GM23248 (cell line): ENCODE measurements at places on chromosomes 7 and 10.

DNA sequence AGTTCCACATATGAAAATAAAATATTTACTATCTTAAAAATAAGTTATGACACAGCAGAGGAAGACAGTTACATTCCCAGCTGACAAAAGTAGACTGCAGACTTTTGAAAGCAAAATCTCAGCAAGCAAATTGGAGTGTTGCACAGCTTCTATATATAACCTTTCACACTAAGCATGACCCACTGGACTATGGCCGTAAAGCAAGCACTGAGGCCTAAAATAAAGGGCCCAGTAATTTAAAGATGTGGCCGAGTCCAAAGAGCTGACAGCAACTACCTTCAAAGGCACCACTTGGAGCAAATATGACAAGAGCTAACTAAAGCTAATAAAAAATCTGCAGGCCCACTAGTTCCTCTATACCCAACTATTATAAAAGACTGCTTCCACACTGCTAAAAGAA lies 6.5 kb downstream of the GDI2 start:
- no peak for DNase-seq

DNA sequence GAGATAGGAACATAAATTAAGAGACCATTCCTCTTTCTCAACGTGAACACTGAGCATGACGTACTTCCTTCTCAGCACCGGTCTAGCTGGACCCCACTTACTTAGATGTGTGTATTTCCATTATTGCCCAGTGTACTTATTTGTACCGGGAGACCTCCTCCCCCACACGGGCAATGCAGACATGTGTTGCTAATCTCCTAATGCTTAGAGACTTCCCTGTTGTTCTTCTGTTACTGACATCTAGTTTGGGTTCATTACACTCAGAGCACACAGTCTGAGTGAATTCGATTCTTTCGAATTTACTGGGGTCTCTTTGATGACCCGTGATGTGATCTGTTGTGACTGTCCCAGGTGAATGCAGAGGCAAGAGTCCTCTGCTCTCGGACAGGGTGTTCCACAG lies 260.0 kb downstream of the MAD1L1 start:
- DNase-seq = no peak

- DNase-seq = no peak
Measured at GRCh38 chr7:2001601-2002442, 230.9 kb downstream of the MAD1L1 start.

DNA sequence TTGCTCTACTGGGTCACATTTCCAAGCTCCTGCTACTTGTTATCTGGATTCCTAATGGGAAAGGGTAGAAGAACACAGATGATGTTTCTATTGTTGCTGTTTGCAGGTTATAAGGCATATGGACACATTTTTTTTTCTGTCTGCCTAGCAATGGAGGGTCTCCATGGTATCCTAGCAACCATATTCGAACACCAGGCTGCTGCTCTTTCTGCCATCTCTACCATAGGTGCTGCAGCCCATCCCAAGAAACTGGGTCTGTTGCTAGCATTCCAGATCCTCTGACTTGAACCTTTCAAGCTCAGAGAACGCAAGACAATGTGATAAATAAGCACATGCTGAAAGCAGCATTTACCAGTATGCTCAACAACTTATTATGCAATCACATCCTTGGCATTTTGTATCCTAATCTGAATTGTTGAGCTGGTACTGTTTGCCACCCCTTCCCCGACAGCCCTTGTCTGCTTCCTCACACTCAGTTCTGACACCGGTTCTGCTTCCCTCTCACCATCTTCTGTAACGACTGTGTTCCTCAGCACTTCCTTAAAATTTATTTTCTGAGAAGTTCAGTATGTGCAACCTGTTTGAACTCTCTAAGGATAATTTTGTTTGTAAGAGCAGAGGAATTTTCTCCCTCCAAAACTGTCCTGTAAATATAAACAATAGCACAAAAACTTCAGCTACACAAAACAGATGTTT lies 6.2 kb downstream of the PRKG1 start:
- DNase-seq = no peak

DNA sequence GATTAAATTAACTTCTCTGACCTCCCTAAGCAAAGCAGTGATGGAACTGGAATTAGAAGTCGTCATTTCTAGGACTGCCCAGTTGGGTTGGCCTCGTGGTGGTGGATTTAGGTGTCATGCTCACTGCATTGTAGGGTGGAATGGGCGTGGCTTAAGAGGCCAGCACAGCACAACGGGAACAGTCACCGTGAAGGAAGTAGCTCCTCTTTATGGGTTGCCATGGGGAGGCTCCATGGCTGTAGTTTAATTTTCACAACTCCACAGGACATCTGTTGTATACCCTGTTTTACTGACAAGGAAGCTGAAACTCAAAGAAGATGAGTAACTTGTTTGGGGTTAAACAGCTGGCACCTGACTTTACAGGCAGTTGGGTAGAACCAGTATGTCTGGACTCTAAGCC lies 208.3 kb downstream of the CELF2 start:
- DNase-seq = no peak

DNA sequence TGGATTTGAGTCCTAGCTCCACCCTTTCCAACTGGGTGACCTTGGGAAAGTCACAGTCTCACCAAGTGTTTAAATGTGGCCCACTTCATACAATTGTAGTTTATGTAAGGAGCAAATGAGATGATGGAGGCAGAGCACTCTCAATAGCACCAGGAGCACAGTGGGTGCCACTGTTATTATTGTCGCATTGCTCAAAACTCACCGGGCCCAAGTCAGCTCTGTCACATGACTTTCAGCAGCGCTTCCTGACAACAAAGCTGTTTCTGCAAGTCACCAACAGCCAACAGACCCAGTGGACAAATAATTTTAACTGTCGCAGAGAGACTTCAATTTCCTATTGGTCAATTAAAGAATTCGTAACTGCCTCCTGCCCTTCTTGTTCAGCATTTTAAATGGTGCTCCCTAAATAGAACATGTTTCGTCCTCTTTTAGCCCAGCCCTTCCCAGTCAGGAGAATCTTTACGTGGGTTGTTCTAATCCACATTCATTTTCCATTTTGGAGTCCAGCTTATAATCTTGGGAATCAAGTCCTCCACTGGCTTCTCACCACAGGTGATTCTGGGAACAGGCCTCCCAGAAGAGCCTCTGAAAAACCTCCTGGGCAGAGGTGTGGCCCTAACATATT lies 415.6 kb upstream of the NPVF start:
- no peak for DNase-seq

DNA sequence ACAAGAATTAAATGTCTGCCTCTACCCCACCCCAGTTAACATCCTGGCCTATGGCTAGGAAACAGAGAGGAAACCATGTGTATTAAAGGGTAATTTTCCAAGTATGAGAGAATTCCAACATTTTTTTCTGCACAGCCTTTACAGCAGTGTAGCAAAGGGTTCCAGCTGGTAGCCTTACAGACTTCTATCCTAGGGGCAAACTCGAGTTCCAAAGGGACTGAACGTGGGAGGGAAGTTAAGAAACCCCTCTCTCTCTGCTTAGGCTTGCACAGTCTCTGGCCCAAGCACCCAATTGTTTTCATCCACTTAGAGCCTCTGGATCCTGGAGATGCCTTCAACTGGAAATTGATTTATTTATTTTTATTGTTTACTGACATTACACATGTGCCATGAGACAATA lies 60.3 kb downstream of the SLC16A12 start:
- DNase-seq = no peak

GRCh38 chr10:30111340-30112022 lies 52.1 kb upstream of the JCAD start:
- DNase-seq = peak; percentile 89

DNA sequence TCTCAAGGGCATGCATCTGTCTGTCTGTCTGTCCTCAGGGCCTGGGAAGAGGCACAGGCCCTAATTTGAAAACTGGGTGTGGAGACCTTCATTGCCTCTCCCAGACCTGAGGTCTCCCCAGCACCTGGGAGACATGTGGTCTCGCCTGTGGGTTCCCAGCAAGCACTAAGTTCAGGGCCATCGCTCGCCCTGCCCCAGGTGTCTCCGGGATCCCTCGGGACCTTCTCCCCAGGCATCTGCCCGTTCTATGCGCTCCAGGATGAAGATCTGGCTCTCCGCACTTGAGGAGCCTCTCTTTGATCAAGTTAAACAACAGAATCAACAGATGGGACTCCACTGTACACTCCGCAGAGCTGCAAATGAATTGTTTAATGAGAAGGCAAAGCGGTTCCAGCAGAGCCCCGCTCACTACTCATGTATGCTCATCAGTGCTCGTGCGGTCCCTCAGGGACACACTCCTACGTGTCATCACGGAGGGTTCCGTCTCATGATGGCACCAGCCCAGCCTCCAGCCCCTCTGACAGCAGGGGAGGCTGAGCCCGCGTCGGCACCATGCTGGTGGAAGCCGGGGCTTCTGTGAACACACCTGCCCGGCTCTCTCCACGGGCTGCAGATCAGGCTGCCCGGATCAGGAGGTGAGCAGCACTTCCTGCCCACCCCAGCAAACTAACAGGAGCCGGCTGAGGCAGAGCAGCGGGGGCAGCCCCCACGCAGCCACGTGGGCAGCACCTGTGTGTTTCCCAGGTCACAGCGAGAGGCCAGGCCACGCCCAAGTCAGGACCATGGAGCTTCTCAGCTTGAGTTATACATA lies 132.8 kb downstream of the TCERG1L start:
- DNase-seq = no peak

DNA sequence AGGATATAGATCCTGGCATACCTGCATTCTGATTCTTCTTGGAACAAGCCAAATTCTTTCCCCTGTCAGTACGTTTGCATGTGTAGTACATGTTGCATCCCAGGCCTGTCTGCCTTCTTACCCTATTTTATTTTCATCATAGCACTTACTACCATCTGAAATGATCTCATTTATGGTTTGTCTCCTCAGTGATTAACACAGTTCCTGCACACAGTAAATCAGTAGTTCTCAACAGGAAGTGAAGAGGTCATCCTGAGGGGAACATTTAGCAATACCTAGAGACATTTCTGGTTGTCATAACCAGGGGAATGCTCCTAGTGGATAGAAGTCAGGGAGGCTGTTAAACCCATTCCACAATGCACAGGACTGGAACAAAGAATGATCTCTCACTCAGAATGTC lies 38.2 kb upstream of the SLC26A4 start:
- DNase-seq = peak; percentile 90

DNA sequence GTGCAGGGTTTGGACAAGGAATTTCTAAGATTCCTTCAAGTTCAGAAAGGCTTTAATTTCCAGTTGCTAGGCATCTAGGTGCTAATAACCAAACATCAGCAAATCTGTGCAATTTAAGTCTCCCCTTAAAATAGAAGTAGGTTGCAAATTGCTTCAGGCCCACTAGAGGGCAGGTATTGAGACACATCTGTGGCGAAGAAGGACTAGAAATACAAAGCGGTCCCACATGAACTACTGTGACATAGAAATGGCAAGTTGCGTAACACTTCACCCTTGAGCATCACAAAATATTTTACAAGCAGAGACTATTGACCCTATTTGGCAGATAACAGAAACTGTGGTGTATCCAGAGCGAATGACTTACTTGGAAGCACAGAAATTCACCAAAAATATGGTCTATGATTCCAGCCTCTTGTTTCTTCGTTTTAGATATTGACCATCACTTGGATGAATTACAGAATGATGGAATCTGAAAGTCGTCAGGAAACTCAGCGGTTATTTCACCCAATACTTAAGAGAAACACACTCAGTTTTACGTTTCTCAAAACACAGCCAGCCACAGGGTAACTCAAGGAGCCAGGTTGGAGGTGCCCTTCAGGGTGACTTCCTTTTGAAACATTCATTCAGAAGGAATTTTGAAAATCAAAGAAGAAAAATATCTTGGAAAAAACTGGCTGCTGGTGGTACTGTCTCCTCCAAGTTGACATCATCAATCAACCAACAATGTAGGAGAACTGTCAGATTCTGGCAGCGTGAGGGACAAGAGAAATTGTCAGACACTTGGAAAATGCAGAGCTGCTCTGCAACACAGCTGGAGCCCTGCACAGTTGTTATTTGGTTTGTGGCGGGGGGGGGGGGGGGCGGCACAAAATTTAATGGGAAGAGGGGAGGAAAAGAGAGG lies 256.3 kb upstream of the MINDY3 start:
- peak; percentile 61 for DNase-seq

DNA sequence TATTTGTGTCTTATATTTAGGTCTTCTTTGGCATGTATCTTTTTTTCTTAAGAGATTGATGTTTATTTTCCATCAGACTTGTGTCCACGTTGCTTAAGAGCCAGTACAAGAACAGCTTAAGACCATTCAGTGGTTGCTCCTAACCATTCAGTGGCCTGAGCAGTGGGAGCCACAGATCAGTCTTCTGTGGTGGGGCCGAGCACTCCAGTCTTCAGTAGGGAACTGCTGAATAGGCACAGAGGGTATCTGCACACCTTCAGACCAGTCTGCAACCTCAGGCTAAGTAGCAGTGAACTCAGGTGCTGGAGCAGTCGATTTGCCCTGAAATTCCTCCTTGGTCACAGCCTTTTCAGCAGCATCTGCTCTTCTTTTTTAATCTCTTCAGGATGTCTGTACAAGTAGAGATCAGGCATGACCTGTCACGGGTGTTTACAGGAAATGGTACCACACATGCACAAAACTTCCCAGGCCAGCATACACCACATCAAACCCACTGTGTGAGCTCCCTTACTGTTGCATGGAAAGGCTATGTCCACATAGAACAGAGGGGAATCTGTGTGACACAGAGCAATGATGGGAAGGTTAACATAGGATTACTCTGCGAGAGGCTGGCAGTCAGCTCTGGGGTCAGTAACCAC lies 51.5 kb downstream of the FAM107B start:
- no peak for DNase-seq

GRCh38 chr10:71395621-71396020 lies 1.1 kb upstream of the CDH23 start:
- DNase-seq = no peak

GRCh38 chr7:92717993-92718716 lies 118.2 kb downstream of the CDK6 start:
- peak; percentile 85 for DNase-seq

GRCh38 chr7:139675127-139676125 lies 102.4 kb downstream of the HIPK2 start:
- peak; percentile 55 for DNase-seq

DNA sequence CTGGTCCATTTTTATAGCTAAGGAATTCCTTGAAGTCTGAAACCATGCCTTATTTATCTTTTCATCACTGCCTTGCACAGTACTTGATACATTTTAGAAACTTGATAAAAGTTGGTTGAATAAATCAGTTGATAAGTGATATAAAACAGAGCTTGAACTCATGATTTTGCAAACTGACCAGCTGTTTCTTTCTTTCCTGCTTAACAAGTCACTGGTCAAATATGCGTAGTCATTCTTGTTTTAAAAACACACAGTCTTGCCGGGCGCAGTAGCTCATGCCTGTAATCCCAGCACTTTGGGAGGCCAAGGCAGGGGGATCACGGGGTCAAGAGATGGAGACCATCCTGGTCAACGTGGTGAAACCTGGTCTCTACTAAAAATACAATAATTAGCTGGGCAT lies 6.3 kb downstream of the TPST1 start:
- peak; percentile 66 for DNase-seq

DNA sequence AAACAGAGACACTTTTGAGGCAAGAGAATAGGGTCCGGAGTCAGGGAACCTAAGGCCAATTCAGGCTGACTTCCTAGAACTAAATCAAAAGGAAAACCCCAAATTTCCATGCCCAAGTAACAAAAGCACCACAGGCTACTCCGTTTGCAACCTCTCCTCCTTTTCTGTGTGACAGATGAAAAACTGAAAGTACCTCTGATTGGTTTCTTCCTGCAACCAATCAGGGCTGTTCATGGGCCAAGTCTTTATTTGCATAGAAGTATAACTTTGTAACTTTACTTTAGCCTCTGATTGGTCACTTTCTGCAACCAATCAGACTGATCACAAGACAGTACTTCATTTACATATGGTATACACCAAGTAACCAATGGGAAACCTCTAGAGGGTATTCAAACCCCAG lies 239.9 kb upstream of the KCND2 start:
- no peak for DNase-seq
